ENCODE measurements at places on chromosomes 7 and 10.

DNA sequence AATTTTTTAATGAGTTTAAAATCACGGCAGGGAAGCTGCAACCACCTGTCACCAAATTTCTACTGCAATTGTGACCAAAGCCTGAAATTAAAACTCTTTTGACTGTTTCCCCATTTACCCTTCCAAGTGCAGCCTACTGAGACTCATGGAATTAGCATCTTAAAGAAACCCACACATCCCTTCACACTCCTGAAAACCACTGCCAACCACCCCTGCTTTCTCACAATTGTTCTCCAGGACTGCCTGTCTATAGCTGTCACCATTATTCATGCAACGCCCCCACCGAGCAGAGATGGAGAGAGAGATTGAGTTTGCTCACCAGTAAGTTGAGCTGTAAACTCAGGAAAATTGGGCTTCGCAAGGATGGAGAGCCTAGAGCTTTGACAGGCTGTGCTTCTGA, 383.8 kb upstream of the SORCS1 start:
- no peak for DNase-seq

DNA sequence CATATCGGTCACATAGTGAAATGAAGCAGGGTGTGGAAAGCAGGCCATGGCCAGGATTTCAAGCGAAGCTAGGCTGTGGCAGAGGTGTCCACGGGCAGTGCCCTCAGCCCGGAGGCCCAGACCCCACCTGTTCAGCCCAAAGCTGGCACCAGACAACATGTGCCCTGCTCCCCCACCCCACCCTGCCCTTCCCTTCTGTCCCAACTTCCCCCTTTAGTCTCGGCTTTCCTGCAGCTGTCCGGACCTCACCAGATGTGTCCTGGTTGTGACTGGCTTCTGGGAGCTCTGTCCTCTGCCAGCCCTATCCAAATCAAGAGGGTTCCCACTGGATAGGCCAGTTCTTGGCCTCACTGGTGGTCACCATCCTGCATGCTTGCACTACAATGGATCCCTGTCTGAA, 37.3 kb downstream of the ADAM12 start:
- no peak for DNase-seq

- no peak for DNase-seq
These were observed 15.2 kb upstream of the UBE2D1 start for GRCh38 chr10:58319599-58319998.

DNA sequence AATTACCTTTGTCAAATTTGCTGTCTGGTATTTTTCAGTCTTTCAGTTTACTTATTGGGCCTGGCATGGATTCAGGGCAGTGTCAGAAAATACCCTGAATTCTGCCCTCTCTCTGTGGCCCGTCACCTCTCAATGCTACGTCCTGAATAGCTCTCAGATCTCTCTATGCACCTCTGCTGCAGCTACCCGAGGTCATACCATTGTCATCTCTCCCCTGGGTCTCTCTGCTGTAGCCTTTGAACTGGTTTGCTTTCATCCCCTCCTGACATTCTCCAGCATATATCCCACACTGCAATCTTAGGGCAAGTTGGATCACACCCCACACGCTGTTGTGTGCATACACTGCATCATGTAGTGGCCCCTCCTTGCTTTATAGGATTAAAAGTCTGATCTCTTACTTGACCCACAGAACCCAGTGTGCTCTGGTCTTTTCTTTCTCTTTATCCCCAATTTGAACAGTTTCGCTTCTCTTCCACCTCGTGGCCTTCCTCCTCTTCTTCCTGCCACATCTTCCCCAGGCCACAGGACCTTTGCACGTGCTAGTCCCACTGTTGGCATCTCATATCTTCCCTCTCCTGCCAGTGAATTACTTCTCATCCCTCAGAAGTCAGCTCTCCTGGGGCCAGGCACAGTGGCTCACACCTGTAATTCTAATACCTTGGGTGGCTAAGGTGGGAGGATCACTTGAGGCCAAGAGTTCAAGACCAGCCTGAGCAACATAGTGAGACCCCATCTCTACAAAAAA, 372.9 kb downstream of the GALNT17 start:
- no peak for DNase-seq

DNA sequence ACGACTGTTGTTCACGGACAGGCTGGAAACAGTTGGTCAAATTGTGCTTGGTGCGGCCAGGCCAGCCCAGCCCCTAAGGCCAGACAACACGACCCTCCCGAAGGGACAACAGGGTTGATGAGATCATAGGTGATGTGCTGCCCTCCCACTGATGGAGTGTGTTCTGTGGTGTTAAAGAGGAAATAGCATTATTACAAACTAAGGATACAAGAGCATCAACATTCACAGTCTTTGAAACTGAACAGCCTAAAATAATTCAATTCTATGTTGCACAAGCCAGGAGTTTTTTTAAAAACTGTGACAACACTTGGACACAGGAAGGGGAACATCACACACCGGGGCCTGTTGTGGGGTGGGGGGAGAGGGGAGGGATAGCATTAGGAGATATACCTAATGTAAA, 87.6 kb downstream of the FAM53B start:
- no peak for DNase-seq

- no peak for DNase-seq
These were observed 182.2 kb downstream of the JAZF1 start for GRCh38 chr7:27998382-27998781.

- no peak for DNase-seq
These were observed 20.9 kb downstream of the ANKRD7 start for GRCh38 chr7:118245267-118246040.

- DNase-seq, result no peak
These were observed 59.5 kb upstream of the PRPS1L1 start for GRCh38 chr7:18087026-18087686.

DNA sequence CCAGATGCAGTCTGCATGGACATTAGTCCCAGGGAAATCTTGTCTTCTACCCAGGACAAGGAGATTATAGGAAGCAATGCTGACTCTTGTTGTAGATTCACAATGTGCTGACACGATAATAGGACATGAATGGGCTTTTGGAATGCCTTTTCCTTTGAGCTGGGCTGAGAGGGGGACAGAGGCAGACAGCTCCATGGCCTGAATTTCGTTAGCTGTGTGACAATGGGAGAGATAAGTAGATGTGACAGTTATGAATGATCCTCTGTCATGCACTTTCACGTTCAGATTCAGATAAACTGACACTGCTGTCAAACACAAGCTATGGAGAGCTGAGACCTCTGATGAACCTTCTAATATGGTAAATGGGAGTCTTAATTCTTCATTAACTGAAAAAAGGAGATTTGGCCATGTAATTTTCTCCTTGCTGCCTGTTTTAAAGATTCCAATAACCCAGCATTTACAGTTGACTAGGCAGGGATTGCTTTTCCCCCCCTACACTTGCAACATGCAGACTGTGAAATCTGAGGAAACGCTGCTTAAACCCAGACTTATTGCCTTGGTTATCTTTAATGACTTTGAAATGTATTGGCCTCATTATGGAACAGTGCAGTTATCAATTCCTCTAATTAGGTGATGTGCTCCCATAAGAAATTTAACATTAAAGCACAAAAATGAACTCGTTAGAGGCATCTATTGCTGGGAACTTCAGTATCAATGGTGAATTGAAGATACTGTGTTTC, 669.3 kb downstream of the AUTS2 start:
- DNase-seq, result no peak

DNA sequence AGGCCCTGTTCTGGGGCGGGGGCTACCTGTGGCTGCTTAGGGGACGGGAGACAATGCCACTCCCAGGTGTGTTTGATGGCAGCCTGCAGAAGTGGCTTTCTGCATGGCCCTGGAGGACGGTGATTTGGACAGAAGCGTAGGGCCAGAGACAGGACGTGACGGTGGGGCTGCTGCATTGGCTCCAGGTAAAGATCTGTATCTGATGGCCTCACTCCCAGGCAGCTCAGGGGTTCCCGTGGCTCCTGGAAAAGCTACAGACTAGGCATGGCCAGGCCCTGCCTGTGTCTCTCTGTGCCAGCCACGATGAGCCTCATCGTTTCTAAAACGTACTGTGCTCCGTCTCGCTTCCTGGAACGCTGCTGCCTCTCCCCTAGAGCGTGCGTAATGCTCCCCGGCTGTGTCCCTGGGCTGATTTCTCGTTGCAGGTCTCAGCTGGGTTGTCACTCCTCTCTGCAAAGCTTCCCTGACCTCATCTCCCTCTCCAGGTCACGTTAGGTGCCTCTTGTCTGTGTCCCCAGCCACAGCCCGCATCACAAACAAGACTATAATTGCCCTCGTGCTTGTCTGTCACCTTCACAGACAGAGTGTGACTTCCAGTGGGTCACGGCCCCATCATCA, 12.6 kb downstream of the GTF2IRD1 start:
- DNase-seq, result no peak

- DNase-seq, result no peak
These were observed 393.5 kb downstream of the HTR7 start for GRCh38 chr10:90464329-90464728.

DNA sequence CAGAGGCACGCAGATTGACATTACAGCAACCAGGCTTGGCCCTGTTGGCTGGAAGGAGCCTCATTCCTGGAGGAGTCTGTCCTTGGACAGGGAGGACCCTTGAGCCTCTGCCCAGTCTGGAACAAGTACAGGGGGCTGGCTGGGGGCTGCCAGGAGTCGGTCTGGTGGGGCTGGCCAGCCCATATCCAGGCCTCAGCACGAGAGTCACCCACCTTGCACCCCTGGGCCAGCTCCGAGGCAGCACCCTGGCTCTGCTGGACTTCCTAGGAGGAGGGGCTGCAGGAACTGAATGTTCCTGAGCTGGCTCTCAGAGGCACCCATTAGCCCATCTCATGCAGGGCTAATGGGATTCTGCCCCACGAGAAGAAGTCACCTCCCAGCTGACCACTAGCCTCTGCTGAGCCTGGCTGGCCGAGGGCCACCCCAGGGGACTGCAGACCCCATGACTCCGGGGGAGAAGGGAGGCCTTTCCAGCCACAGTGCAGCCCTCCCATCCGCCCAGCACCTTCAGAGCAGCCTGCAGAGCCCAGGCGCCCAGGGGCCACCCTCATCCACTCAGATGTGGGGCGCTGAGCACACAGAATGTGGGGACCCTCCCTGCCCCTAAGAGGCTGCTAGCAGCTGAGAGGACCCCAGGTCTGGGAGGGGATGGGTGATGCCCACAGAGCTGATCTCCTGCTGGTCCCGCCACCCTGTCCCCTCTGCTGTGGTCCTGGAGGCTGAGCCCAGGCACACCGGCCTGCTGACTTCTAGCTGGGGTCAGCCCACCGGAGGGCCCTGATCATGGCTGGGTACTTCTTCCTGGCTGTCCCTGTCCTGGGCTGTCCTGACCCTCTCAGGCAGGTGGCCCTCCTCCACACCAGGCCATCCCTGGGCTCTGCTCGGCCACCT, 14.8 kb upstream of the INPP5A start:
- DNase-seq, result no peak

GRCh38 chr7:12013983-12014382, 182.0 kb upstream of the THSD7A start:
- no peak for DNase-seq

GRCh38 chr7:131090188-131090587, 237.5 kb upstream of the MKLN1 start:
- no peak for DNase-seq

DNA sequence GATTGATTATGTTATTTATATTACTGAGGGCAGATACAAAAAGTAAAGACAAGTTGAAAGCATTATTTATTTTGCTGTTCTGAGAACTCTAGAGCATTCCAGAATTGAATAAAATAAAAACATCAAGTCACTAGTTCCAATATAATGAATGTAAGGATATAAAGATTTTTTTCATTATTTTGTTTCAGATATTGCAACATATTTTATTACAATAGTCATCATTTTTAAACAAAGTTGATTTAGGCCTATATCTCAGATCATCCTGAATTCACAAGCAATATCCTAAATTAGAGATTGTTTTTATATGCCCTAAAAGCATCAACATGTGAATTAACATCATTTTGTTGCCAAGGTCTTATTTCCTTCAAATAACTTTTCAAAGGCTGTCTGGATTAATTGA, 535.6 kb upstream of the KCND2 start:
- DNase-seq, result no peak

- no peak for DNase-seq
These were observed 20.7 kb downstream of the COX15 start for GRCh38 chr10:99711129-99711719.

All from PC-9 (cell line).